ENCODE measurements at places on chromosomes 4 and X. TPM values are rescaled to one million over a fixed set of nuclear protein-coding genes. Genes with fewer than 3 reads are reported as not detected.

Gene CFI
- total RNA-seq, result 15.4 TPM

DNA sequence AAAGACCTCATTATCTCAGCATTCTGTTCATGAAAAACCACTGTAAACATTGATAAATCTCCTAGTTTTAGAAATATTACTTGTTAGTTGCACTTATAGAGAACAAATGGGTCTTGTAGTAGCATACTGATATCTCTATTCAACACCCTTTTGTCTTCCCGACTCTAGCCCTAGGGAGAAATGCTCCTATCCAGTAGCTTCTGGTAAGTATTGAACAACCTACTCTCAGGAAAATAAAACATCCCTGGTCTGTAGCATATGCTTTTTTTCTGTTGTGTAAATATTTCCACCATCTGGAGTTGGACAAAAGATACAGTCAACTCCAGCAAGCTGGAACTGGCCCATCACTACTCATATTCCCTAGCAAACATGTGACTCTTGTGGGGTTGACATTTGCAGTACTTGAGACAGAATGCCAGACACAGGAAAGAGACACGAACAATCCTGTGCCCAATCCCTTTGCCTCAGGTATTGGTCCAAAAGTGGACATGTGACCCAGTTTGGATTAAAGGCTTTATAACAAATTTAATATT lies 188.2 kb downstream of the GC start:
- no peak for DNase-seq

GRCh38 chrX:18353931-18354368 lies 538 bp downstream of the SCML2 start:
- peak; percentile 70 for DNase-seq

Gene SAGE1
- total RNA-seq, result not detected

- DNase-seq, result no peak
These were observed 3.2 kb upstream of the NEK1 start for GRCh38 chr4:169615467-169616106.

Gene CACNA1F
- total RNA-seq, result 0.48 TPM

Gene ZNF157
- 0.58 TPM for total RNA-seq

Gene C4orf50
- 0.52 TPM for total RNA-seq

DNA sequence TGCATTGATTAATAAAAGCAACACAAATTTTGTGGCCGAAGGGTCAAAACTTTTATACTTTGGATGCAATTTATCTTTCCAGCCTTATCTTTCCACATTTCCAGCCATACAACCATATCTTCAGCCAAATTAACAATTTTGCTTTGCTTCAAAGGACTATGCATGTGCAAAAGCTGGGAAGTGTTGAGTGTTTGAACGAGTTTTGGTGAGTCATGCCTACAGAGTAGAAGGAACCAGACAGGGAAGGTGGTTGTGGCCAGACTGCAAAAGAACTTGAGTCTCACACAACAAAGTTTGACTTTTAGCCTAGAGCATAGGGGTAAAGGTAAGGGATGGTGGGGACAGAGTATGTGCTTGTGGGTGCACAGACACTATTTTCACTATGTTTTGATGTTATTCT lies 53.0 kb upstream of the GABRA2 start:
- no peak for DNase-seq

DNA sequence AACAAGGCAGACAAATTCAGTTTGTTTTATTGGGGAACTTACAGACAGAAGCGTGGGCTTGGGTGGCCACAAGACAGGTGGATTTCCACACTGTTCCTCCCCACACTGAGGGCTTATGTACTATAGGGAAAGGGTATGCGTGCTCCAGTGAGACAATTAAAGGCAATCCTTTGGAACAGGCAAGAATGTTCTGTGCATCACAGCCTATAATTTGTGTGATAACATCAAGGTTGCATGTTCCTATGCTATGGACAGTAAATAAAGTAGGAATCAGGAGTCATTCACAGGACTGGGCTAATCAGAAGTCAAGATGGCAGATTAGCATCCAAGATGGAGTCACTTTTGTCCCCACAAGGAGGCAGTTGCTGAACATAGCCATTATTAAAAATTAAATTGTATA lies 84.6 kb upstream of the TRIM2 start:
- DNase-seq, result no peak

DNA sequence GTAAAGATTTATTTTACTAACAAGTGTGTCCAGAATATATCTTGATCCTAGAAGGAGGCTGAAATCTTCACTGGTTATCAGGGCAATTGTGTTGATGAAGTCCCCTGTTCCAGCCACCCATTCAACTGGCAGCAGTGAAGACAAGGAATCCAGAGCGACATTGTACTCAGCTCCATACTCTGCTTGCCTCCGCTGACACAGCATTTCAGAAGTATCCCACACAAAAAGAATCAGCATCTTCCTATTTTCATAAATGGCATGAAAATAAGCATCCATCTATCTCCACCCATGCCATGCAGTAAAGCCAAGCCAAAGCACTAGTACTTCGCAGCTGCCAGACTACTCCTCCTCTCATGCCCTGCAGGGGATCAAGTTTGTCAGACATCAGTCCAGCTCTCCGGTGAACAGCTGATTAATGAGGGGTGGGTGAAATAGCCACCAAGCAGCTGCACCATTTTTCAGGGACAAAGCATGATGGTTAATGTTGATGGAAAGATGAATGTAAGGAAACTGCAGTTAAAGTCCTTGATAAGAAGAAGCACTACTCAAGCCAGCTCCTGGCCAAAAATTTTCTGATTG lies 54.0 kb downstream of the COL25A1 start:
- no peak for DNase-seq

Gene UBL4A
- 28.7 TPM for total RNA-seq

Gene S100P
- 80.8 TPM for total RNA-seq

- DNase-seq, result no peak
These were observed 24.8 kb upstream of the WDR19 start for GRCh38 chr4:39157520-39157919.

DNA sequence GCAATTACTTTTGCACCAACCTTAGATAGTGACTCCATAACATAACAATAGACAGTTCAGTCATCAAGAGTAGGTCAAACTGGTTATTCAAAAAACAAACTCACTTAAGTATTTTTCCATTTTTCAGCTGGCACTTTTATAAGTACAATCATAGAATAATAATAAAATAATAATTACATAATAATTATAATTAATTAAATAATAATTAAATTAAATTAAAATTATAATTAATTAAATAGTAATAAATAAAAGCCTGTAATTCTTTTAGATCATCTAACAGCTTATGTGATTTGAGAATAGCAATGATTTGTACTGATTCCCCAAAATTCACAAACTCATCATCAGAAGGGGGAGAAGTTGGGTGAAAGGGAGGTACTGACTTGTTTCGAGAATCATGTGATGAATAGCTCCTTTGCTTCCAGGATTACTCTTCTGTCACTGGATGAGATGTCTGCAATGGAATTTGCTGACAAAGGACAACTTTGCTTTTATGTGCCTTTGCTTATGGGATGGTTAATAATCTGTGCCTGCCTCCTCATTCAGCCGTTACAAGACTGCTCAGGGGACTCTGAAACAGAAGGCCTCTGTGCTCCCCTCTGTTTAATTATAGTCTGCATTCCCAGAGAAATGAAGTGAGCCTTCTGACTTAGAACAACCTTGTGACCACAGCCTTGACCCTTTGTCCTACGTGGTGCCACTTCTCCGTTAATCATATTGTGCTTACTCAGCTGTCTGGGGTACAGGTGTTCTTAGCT lies 104.8 kb upstream of the ENPEP start:
- no peak for DNase-seq

- DNase-seq, result no peak
These were observed 15.5 kb downstream of the NUDT6 start for GRCh38 chr4:122906859-122907305.

Gene ITIH6
- total RNA-seq, result not detected

DNA sequence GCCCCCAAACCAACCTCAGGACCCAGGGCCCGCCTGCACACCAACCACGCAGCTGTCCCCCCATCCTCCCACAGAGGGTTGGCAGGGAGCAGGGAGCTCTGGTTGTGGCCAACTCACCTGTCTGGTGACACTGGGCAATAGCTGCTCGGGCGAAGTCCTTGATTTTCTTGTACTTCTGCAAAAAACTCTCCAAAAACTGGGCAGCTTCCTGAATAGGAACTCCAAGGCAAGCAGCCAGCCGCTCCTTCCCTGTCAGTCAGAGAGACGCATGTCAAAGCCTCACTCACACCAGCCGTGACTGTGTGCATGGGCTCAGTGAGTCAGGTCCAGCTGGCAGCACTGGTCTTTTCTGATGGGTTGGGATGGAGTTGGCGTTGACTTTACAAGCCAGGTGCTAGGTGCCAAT lies 26.4 kb downstream of the NAT8L start:
- DNase-seq, result peak; percentile 55

- no peak for DNase-seq
These were observed 34.3 kb downstream of the SHROOM4 start for GRCh38 chrX:50779694-50780093.

Gene CTAG2
- total RNA-seq, result not detected

GRCh38 chr4:88043001-88043400 lies 35.6 kb downstream of the PKD2 start:
- no peak for DNase-seq

DNA sequence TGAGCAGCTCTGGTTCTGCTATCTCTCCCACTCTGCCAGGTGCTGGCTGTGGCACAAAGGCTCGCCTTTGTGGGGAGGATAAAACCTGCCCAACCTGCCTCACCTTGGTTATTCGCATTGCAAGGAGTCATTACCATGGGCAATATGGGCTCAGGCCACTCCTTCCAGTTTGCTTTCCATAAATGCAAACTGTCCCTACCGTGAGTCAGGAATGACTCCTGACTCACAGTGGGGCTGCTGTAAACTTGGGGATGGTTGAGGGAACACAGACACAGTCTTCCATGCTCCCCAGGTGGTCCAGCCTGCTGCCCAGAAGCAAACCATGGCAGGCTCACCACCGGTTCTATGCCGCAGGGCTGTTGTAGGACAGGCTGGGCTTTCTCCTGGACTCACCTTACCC lies 36.1 kb downstream of the COQ2 start:
- no peak for DNase-seq

Gene AKAP4
- not detected for total RNA-seq

Gene RADX
- 5.3 TPM for total RNA-seq

DNA sequence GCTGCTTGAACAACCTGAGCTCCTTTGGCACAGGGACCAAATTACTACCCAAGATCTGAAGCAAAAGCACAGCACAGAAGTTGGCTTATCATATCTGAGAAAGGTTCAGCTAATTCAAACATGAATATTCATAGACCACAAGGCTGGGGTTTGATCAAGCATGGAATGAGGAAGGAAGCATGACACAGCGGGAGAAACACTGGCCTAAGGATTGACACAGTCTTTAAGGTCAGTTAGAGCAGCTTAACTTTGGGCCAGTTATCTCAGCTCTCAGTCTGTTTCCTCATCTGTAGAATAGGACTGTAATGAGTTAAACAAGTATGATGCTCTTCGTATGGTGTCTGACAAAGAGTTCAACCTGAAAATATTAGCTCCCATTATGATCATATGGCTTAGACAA lies 88.5 kb upstream of the CBR4 start:
- no peak for DNase-seq

Gene COL25A1
- total RNA-seq, result 9.2 TPM

DNA sequence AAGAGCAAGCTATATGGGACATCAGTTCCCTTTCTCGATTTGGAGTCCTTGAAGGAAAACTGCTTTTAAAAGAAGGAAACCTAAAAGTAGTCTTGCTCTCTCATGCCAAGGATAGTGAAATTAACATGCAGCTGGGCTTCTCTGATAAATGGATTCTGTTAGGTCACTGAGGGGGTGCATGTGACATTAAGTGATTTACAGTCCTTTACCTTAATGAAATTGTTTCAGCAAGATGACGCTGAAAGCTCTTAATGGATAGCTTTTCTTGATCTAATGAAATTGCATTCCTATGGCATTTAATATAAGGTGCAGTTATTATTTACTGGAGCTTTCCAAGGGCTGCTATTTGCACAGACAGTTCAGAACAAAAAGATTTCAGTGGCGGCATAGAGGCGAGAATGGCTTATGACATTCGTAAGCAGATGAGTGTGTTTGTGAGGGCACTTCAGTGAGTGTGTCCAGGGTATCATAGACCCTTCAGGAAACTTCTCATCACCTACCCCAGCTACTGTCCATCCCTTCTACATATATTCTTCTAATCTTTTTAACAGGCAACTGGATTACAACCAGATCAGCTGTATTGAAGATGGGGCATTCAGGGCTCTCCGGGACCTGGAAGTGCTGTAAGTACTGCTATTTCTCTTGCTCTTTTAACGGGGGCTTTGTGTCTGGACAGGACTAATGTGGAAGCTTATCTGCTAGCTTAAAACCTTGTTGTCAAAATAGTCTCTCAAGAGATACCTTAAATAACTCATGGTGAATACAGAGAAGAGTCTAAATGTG lies 219.9 kb upstream of the PACRGL start:
- no peak for DNase-seq

GRCh38 chr4:113584407-113585150 lies 177.0 kb downstream of the CAMK2D start:
- no peak for DNase-seq

DNA sequence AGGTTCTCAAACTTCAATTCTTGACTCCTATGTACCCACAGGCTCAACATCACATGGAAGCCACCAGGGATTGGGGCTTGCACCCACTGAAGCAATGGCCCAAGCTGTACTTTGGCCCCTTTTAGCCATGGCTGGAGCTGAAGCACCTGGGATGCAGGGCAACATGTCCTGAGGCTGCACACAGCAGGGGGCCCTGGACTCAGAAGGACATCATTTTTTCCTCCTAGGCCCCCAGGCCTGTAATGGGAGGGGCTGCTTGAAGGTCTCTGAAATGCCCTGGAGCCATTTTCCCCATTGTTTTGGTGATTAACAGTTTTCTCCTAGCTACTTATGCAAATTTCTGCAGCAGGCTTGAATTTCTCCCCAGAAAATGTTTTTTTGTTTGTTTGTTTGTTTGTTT lies 465.1 kb upstream of the PCDH10 start:
- DNase-seq, result no peak

Gene GABRG1
- total RNA-seq, result 0.88 TPM

DNA sequence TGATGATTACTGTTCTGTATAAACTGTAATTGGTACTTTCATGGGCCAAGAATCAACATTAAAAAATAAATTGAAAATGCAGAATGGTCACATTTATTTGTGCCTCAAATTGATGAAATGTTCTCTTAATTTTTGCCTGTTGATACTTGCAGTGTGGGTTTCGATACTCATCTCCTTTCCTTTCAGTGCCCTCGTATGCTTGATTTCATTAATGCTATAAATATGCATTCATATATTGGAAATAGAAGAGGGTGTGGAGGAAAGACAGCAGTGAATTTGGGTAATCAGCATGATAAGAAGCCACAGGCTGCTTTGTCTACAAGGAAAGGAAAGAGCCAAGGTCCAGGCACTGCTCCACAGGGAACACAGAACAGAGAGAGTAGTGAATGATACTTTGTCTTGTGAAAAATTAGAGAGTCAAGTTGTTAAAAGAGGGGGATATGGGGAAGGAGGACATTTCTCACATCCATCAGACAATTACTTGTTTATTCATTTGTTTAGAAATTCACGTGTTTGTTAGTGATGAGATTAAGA lies 1.0 kb upstream of the DDX60 start:
- DNase-seq, result no peak

DNA sequence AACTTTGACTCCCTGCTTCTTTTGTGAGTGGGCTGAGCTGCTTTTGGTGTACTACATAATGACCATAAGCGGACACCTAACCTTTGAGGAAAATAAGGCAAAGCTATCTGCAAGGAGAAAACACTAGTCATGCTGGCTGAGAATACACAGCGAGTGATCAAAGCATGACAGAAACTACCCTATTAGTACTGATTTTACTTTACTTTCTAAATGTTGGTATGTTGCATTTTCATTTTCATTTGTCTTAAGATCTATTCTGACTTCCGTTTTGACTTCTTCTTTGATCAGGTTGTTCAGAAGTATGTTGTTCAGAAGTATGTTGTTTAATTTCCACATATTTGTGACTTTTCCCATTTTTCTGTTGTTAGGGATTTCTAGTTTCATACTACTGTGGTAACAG lies 361.1 kb downstream of the TRAM1L1 start:
- DNase-seq, result no peak
